ENCODE measurements at places on chromosomes 6 and 20.

DNA sequence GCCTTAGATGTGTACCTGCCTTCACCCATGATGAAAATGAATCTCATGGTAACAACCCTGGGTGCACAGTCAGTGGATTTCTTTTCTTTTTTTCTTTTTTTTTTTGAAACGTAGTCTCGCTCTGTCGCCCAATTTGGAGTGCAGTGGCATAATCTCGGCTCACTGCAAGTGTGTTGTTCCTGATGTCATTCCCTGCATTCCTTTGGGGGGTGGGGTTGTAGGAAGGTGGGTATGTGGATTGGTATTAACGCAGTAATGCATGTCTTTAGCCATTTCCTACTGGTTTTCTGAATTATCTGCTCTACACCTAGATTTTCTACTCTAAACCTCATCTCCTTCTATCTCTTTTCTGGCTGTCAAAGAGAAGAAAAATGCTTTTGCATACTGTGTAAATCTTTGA lies 146.6 kb downstream of the RNF144B start:
- H3K4me1 ChIP-seq, result no peaks in the 10 kb centered on the region
- no peaks in the 10 kb centered on the region for H3K36me3 ChIP-seq
- no peak overlapping the region for H3K27ac ChIP-seq
- peaks cover 3% of the 10 kb centered on the region for H3K27me3 ChIP-seq

- no peaks in the 10 kb centered on the region for H3K27me3 ChIP-seq
- no peak overlapping the region for H3K4me3 ChIP-seq
- DNase-seq, result no peak
- no peaks in the 10 kb centered on the region for H3K4me1 ChIP-seq
- no peaks in the 10 kb centered on the region for H3K36me3 ChIP-seq
- no peak overlapping the region for H3K27ac ChIP-seq
Measured at GRCh38 chr6:25506020-25506419, 146.0 kb upstream of the SCGN start.

DNA sequence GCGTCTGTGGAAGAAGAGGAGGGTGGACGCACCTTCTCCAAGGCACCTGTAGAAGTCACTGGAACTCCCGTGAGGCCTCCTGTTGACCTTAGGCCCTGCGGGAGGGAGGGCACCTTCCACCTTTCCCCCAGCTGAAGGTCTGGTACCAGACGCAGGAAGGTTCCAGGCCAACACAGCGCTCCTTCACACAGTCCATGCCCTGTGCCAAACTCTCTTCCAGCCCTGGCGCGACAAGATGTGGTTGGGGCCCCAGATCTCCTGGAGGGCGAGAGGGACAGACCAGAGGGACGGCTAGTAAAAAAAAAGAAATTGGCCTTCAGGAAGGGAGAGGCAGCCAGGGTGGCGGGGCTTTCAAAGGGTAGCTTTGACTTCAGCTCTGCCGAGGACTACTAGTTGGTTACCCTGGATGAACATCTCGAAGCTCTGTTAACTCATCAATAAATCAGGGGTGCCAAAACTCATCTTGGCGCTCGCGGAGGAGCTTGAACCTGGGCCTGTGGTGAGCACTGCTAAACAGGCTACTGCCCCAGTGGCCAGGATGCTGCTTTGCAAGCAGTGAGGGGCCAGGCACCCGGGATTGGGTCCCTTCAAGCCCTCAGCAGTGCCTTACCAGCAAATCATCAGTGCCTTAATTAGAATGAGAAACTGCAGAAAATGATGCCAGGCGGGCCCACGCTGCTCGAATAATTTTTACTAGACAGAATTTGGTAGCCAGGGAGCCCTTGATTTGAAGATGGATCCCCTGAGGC lies 14.9 kb downstream of the AARS2 start:
- H3K36me3 ChIP-seq, result peaks cover 24% of the 10 kb centered on the region
- DNase-seq, result no peak
- peak overlapping the region; percentile 38 for H3K4me3 ChIP-seq
- H3K27ac ChIP-seq, result no peak overlapping the region
- peaks cover 6% of the 10 kb centered on the region for H3K4me1 ChIP-seq

DNA sequence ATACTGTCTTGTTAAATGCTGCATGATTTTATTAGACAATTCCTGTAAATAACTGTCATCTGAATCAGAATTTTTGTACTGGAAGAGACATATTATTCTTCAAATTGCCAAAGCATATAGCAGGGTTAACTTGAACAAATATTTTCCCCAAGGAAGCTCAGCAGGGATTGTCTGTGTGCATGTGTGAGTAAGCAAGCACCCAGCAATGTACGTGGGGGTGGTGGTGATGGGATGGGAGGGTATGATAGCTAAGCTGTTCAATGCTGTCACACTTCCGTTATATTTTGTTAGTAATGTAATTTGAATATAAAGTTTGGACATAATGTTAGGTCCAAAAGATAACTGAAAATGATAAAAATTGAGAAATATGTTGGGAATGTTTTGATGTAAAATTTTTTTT lies 118.1 kb downstream of the MYB start:
- no peak overlapping the region for H3K4me3 ChIP-seq
- DNase-seq, result no peak
- peaks cover 5% of the 10 kb centered on the region for H3K4me1 ChIP-seq
- H3K36me3 ChIP-seq, result peaks cover 8% of the 10 kb centered on the region

- no peak overlapping the region for H3K4me3 ChIP-seq
- no peaks in the 10 kb centered on the region for H3K4me1 ChIP-seq
- no peaks in the 10 kb centered on the region for H3K27me3 ChIP-seq
- no peak overlapping the region for H3K27ac ChIP-seq
Measured at GRCh38 chr20:16548068-16548672, 25.1 kb downstream of the KIF16B start.

GRCh38 chr20:61902221-61902869 lies 163.3 kb downstream of the TAF4 start:
- no peaks in the 10 kb centered on the region for H3K36me3 ChIP-seq
- H3K27me3 ChIP-seq, result no peaks in the 10 kb centered on the region
- no peak for DNase-seq
- H3K4me1 ChIP-seq, result peaks cover 5% of the 10 kb centered on the region

All from activated CD8-positive, alpha-beta T cell treated with anti-CD3 and anti-CD28 coated beads, Interleukin-2, amount 10 ng/mL, durations not matched to agents 7 days and 5 days (primary cell).